ENCODE measurements at places on chromosomes 7 and 10.

- no peak for DNase-seq
These were observed 124.9 kb downstream of the DLG5 start for GRCh38 chr10:77801474-77802161.

DNA sequence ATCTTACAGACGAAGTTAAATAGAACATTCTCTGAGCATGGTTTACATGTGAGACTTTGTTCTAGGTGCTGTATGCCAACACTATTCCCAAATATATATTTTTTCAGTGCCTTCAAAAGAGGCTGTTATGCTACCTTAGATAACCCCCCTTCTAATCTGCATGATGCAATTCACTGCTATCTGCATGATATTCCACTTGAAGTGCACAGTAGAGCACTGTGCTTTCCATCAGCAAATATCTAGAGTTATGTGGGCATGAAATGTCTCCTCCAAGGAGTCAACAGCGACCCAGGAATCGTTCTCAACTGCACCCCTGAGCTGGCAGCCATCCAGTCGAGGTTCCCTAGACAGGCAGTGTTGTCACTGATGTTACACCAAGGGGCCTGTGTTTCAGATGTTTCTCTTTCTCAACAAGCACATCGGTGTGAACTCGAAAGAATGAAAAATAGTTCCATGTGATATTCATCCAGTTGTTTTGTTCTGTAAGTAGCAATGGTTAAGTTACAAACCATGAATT, 88.3 kb downstream of the PDE1C start:
- no peak for DNase-seq

- DNase-seq = no peak
These were observed 156.0 kb downstream of the GLI3 start for GRCh38 chr7:42080841-42081586.

DNA sequence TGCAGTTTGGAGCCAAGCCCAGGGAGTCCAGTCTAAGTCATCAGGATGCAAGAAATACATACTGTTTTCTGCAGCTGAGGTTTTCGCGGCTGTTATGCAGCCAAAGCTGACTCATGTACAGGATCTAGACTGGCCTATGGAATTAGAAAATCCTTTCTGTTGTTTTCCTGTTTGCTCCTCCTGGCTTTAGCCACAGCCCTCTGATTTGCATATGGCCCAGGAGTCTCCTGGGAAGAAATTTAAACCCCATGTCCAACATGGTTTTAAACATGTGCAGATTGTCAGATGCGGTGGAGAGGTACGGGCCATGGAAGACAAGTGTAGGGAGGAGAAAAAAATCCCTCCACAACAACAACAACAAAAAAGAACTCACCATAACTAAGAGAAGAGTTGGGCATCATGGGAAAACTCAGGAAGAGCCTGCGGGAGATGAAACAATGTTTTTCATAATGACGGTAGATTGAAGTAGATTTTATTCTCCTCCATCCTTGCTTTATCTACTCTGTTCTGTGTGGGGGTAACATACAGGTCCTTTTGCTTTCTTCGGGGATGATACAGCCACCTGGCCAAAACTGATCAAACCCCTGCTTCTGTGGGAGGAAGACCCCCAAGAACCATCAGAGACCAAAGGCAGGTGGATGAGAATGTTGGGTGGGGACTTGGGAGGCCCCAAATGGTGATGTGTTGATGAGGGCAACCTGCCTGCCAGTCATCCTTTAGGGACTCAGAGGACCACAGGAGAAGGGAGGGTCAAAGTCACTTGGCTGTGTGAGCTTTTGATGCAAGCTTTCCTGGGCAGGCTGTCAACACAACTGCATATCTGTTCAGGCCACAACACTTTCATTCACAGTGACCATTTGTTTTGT, 29.8 kb upstream of the GNA12 start:
- DNase-seq = no peak

GRCh38 chr7:38187794-38188440, 9.9 kb downstream of the STARD3NL start:
- DNase-seq = no peak

DNA sequence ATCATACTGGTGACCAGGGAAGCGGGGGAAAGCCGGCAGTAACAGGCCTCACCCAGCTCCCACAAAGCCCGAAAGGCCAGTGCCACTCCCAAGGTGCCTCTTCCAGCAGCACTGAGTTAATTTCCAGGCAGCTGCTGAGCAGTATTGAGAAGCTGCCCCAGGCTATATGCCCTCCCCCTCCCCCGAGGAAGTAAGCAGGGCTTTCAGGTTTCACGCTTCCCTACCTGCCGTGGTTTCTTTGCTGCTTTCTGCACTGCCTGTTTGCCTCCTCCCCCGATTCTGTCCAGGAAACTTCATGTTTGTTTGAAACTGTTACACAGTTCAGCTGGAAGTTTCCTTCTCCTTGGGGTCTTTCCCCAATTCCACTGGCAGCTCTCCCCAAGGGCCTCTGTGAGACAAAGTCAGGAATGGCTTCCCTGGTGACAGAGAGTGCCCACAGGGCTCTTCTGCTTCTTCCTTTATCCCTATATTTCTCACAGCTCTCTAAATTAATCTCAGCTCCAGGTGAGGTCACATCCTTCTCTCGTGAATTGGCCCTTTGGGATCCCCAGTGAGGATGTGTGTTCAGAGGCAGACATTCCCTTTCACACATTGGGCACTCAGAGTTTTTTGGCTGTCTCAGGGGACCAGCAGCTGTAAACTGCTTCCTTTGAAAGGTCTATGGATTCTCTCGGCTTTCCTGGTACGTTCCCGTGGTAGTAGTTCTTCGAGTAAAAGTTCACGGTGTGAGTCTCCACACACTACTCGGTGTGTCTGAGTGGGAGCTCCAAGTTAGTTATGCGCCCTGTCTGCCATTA, 19.4 kb downstream of the C1GALT1 start:
- DNase-seq = no peak

DNA sequence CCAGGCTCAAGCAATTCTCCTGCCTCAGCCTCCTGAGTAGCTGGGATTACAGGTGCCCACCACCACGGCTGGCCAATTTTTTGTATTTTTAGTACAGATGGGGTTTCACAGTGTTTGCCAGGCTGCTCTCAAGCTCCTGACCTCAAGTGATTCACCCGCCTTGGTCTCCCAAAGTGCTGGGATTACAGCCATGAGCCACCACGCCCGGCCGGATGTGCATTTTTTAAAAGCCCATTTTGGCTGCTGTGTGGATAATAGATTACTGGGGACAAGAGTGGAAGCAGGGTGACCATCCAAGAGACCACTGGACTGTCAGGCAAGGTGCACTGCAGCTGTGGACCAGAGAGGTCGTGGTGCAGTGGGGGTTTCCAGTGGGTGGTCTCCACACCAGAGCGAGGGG, 21.4 kb downstream of the HKDC1 start:
- DNase-seq = no peak

GRCh38 chr7:151080067-151080521, 515 bp downstream of the FASTK start:
- DNase-seq = no peak

DNA sequence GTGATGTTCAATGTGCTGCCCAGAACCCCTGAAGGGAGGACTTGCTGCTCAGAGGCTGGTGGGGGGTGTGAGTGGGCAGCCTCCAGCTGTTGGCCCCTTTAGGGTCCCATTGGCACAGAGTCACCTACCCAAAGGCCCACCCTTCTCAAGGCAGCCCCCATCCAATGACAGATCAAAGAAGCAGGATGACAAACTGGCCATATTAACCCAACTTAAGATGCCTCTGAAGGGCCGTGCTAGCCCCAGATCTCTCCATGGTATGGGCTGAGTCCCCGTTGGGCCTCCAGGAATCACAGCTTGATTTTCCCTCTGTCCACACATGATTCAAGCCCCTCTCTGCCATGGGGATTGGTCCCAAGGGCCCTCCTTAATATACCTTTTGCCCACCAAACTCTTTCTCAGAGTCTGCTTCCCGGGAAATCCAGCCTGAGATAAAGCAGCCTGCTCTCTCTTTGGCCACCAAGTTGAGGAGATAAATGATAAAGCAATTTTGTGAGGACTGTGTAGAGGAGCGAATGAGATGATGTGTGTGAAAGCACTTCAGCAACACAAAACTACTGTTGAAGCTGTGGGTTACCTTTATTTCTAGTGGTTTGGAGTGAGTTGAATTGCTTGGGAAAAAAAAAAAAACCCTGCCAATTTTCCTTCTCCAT, 38.2 kb upstream of the C10orf71 start:
- no peak for DNase-seq

GRCh38 chr10:61786728-61787127, 114.8 kb upstream of the ARID5B start:
- DNase-seq = no peak

DNA sequence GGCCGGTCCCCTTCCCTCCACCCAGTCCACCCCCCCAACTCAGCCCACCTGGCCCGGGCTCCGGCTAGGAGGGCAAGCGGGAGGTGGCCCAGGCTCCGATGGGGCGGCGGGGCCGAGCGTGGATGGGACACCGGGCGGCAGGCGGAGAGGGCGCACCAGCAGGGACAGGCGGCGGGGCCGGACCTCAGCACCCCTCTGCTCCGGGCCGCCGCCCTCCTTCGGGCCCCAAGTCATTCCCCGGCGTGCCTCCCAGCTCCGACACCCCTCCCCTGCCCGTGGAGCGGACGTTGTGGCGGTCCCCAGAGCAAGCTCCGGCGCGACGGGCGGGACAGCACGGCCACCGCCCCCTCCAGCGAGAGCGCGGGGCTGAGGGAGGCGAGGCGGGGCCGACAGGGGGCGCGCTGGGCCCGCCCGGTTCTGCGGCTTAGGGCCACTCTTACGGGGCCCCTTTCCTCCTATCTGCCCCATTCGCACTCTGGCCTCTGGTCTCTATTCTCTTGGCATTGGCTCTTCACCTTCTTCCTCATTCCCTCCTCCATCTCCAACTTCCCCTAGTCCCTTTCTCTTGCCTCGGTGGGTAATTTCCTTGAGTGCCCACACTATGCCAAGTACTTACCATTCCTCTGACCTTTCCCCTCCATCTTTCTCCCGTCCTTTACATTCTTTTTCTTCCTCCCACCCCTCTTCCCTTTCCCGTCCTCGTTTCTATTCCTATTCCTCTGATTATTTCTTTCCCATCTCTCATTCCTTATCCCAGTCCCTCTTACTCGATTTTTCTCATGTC, 701 bp upstream of the GBX1 start:
- no peak for DNase-seq

DNA sequence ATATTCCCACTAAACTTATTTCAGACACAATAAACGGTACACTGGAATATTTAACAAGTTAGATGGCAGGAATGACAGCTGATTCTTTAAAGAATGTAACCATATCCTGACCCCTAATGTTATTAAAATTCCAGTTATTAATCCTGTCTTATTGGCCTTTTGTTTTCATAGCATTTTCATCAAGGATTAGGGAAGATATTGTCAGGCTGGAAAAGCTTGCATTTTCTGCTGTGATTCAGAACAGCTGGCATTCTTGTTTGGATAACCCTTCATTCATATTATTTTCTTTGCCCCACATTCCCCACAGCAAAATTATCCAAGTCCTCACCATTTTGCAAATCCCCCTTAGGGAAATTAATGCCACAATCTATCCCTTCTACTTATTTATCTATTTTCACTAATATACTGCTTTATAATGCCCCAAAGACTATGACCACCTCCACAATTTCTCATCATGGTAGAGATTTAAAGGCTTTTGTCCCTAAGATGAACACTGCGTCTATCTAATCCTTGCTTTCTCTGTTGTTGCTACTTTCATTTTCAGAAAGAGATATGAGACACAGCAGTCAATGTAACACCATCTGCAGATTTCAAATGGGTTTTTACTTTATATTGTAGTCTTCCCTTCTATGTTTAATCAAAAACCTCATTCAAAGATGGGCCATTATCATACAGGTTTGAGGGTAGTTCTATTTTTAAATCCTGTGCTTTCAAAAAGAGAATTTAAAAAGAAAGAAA, 475.1 kb downstream of the PARD3 start:
- no peak for DNase-seq

- DNase-seq = no peak
These were observed 17.1 kb downstream of the IMPDH1 start for GRCh38 chr7:128392446-128393327.

DNA sequence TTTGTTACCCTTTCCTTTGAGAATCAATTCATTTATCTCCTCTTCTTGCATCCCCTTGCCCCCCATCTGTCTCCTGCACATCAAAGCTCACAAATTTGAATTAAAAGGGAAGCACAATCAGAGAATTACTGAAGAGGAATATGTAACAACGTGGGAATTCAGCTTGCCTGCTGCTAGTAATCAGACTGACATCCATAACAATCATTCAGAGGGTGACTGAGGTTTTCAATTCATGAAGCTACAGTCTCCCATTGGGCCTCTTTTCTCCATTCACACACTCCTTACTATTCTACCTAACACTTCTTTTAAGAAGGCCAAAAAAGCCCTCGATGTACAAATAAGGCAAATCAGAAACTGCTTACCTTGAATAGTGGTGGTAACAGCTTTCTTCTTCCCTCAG, 24.3 kb upstream of the DNA2 start:
- no peak for DNase-seq

- DNase-seq = no peak
These were observed 57.8 kb upstream of the WIPF3 start for GRCh38 chr7:29748286-29749099.

- no peak for DNase-seq
These were observed 136.4 kb downstream of the OAT start for GRCh38 chr10:124282326-124282725.

DNA sequence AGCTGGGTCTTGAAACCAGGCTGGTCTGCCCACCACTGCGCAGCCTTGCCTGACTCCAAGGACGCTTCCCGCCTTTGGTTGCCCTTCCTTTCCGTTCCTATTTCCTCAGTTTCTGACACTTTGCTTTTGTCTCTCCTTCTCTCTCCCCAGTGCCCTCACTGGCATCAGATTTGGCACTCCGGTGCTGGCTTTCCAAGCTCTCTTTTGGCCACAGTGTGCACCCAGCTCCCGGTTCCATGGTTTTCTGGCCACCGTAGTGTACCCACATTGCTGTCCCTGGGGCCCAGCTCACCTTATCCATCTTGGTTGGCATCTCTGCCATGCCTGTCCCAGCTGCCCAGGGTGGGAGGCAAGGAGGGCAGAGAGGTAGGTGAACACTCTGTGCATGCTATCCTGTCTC, 142.2 kb downstream of the PLXNA4 start:
- no peak for DNase-seq

DNA sequence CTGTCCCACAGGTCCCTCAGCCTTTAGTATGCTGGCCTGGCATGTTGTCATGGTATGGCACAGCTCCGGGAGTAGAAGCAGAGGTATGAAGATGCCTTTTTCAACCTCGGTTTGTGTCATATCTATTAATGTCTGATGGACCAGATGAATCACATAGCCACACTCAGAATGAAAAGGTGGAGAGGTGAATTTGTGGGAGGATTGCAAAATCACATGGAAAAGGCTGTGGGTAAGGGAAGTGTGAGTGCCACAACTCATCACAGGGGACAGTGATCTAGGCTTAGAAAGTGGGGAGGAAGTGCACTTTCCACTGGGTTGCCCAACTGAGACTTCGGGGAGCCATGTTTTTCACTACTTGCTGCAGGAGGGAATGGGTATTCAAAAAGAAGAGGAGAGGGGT, 190.7 kb downstream of the WDR11 start:
- no peak for DNase-seq

- DNase-seq = no peak
These were observed 71.6 kb upstream of the LAMB4 start for GRCh38 chr7:108201766-108202165.

- no peak for DNase-seq
These were observed 85.9 kb upstream of the KMT2C start for GRCh38 chr7:152521420-152522337.
